ENCODE measurements at places on chromosomes 6 and 20.

DNA sequence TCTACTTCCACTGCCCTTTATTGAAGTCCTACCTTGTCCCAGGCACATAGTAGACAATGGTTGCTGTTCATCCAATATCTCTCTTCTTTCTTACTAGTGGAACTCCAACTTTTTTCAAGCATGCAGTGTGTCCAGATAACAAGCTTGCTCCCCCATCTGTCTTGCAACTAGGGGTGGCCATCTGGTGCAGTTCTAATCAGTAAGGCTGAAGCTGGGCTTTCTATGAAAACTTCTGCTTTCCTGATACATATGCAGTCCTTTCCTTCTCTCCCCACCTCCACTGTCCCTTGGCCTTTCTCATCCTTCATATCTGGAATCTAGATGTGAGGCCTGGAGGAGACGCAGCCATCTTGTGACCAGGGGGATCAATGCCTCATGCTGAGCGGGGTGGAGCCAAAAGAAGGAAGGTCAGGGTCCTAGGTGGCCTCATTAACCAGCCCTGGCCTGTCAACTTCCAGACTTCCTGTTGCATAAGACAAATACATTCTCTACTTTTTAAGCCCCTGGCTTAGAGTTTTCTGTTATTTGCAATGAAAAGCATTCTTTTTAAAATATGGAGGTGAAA is 59.6 kb upstream of the ZFP64 start:
- no peak for DNase-seq

DNA sequence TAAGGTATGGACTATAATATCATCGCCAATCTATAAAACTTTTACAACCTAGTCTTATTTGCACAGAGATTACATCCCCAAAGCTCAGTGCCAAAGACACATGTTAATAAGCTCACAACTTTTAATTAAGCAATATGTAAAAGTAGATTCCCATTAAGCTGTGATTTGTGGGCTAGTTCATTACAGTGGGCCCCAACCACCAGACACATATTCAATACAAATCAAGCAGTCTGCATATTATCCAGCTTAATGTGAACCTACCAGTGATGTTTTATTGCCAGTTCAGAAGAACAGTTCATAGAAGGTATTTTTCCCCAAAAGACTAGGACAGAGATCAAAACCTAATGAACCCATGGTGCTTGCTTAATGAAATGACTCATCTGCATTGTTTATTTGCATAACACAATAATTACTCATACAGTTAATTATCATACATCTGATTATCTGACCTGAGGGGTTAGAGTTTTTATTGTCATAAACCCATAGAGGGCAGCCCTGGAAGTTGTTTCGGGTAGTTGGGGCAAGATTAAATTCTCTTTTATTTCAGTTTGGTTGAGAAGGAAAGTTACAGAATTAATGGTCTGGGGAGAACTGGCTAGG is 831.0 kb downstream of the TFAP2A start:
- DNase-seq = no peak

GRCh38 chr6:146803601-146804000 is 204.8 kb downstream of the ADGB start:
- DNase-seq = no peak

DNA sequence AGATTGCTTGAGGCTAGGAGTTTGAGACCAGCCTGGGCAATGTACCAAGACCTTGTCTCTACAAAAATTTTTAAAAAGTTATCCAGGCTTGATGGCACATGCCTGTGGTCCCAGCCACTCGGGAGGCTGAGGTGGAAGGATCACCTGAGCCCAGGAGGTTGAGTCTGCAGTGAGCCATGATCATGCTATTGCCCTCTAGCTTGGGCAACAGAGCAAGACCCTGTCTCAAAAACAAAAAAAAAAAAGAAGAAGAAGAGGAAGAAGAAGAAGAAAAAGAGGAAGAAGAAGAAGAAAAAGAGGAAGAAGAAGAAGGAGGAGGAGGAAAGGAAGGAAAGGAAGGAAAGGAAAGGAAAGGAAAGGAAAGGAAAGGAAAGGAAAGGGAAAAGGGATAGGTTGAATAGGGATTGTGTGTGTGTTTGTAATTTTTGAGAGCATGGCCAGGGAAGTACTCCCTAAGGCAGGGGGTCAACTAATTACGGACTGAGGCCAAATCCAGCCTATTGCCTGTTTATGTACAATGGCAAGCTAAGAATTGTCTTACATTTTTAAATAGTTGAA is 43.0 kb upstream of the ZNF217 start:
- peak; percentile 38 for DNase-seq

- DNase-seq = peak; percentile 82
Observed at GRCh38 chr6:34246563-34247391, 2.0 kb downstream of the SMIM29 start.

GRCh38 chr6:7580537-7580926 is 9.5 kb upstream of the SNRNP48 start:
- DNase-seq = no peak

- DNase-seq = no peak
Observed at GRCh38 chr6:125812394-125813292, 21.9 kb downstream of the NCOA7 start.

- DNase-seq = no peak
Observed at GRCh38 chr20:48855046-48855445, 27.2 kb upstream of the PREX1 start.

GRCh38 chr20:50366270-50367103 is 143.7 kb upstream of the PTPN1 start:
- DNase-seq = peak; percentile 72

GRCh38 chr6:63352544-63353285 is 32.9 kb upstream of the LGSN start:
- DNase-seq = no peak

- DNase-seq = no peak
Observed at GRCh38 chr20:3932277-3932676, 43.1 kb downstream of the PANK2 start.

Data from activated effector memory CD4-positive, alpha-beta T cell treated with anti-CD3 and anti-CD28 coated beads, Interleukin-2, amount 50 U/mL, for 16 hours (primary cell).